ENCODE measurements at places on chromosomes 5 and 9.

GRCh38 chr5:6215891-6216290 lies 162.5 kb downstream of the MED10 start:
- no peak for DNase-seq

DNA sequence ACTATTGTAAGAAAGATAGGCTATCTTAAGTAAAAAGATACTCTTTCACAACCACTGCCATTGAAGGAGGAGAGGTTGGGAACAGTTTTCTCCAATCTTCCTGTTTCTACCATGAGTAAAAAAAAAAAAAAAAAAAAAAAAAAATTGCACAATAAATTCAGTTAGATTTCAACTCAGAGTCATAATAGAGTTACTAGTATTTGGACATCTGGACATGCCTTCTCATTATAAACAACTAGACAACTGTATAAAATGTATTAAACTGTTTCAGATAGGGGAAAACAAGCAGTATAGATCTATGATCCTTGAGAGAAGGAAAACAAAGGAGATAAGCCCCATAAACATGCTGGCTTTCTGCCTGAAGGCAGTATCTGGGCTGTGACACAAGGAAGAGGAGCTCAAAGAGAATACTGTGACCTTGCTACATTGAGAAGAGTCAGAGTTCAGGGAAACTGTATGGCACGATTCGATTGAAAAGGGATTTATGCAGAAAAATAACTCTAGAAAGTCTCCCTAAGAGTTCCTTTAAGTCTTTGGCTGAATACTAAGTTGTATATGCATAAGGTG lies 249.2 kb upstream of the POU5F2 start:
- DNase-seq, result no peak

GRCh38 chr9:127451858-127452656 lies 747 bp downstream of the LRSAM1 start:
- DNase-seq, result no peak

- no peak for DNase-seq
Observed at GRCh38 chr5:7329141-7329540, 66.8 kb upstream of the ADCY2 start.

- no peak for DNase-seq
Observed at GRCh38 chr5:135215617-135216470, 181.8 kb upstream of the PITX1 start.

DNA sequence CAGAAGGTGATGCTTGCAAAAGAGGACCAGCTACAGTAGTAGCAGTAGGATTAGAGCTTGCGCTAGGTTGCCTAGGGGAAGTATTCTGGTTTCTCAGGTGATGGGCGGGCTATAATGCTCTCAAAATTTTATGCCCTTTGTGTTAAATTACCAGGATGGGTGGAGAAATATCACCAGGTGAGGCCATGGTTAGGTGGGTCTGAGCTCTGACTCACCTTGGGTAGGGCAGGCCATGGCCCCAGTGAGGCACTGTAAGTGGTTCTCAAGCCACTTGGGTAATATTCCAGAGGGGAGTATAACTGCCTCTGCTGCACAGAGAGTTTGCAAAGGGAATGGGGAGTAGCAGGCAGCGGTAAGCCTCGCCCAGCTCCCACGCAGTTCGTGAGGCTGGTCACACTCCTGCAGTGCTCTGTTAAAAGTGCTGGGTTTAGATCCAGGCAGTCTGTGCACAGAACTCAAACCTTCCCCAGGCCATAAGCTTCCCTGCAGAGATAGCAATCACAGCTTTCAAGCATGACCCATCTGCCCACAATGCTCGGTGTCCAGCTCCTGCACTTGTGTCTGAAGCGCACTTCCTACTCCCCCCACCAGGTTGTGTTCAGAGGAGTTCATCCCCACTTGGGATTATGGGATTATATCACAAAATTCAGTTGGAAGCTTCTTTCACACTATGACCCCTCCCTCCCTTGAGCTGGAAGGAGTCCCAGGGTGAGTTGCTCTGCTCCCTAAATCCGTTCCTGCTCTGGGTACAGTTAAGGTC lies 575.0 kb downstream of the CHSY3 start:
- DNase-seq, result no peak

- DNase-seq, result no peak
Observed at GRCh38 chr5:170638454-170639220, 134.8 kb downstream of the KCNIP1 start.

DNA sequence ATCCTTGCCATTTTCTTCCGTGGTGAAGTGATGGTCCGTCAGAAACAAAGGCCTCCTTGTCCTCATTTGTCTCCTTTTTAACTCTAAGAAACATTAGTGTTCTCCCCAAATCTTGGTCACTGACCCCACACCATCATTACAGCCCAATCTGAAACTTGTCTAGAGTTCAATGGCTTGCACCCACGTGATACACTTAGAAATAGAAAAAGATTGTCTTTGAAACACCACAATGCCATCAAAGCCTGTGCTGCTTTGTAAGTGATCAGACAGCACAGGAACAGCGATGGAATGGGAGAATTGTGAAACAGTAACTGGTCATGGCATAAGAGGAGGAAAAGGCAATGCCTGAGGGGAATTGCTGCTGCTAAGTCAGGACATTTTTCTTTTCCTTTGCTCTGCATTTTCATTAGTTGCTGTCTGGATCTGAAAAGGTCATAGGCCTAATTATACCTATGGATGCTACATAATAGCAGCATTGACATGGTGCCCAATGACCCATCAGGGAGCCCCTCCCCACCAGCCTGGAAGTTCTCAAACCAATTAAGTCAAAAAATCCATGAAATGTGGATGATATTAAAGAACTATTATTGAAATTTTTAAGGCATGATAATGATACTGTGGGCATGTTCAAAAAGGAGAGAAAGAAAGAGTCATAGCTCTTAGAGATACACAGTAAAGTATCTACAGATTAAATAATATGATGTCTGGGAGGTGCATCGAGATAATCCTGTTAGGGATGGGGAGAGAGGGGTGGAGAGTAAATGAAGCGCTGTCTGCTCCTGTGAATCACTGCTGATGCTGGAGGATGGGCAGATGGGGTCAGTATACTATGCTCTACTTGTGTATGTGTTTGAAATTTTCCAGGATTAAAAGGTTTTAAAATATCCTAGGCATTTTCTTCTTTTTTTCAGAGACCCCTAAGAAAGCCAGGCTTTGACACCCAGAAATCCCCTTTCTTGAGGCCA lies 83.6 kb downstream of the ENC1 start:
- peak; percentile 54 for DNase-seq

DNA sequence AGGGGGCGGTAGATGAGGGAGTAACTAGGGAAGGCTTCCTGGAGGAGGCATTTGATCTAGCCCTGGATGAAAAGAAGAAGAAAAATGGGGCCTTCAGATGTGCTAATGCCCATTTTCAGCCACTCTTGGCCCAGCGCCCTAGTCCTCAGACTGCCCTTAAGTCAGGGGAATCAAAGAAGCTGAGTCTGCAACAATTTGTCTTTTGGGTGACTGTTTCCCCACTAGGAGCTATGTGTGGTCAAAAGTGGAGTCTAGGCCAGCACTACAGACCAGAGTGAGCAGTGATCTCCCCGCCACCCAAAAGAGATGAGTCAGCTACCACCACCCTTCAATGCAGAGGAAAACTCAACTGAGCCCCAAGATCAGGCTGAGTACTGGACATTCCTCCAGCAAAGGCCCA lies 542.1 kb downstream of the BNC2 start:
- DNase-seq, result no peak

DNA sequence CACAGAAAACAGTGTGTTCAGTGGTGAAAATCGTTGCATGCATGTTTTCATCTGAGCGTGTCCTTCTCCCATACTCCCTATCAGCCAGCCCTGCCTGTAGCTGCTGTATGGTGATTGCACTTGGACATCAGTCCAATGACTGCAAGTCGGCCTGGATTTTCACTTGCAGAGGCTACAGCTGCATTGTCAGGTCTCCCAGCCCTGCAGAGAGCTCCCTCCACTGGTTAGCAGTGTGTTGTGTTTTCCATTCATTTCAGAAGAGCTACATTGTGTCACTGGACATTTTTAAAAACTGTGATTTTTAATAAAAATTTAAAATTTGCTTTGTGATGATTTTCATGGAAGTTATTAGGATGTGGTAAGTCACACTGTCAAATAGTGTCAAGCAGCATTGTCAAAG lies 96.6 kb downstream of the SYK start:
- DNase-seq, result no peak

GRCh38 chr9:133842721-133843227 lies 104.6 kb upstream of the SARDH start:
- no peak for DNase-seq

- no peak for DNase-seq
Observed at GRCh38 chr5:175392236-175392635, 51.7 kb downstream of the DRD1 start.

DNA sequence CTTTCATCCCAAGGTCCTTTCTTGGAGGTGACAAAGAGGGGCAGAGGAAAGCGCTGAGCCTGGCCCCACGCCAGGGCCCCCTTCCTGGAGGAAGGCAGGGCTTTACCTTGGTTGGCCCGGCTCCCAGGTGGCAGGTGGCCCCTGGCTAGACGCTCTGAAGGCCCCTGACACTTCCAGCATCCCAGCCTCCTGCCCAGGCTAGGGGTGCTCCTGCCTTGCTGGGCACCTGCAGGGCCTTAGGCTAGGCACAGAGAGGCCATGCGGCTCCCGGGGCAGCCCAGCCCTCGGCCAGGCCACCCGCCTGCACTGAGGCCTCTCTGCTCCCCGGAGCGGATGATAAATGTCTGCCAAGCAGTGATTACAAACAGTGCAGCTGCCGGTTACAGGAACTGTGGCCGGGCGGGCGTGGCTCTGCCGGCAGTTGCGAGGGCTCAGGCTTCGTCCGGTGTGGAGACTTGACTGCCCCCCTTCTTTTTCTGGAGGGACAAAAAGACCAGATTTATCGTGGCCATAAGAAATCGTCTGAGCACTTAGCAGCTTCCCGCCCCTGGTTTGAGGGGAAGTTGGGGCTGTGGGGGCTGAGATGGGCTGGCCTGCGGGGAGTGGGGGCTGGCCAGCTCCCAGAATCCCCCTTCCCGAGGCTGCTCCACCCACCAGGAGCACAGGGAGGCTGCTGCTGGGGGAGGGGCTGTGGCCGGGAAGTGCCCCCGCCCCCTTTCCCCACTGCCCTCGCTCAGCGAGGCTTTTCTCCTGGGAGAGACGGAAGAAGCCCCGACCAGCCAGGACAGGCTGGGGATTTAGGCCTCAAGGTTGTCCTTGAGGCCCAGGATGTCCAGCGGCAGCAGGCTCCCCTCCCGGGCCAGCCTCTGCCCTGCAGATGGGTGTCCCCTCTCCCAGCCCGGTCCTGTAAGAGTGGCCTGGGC lies 31.6 kb upstream of the UBAC1 start:
- DNase-seq, result peak; percentile 23
